ENCODE measurements at places on chromosomes 1 and 21.

DNA sequence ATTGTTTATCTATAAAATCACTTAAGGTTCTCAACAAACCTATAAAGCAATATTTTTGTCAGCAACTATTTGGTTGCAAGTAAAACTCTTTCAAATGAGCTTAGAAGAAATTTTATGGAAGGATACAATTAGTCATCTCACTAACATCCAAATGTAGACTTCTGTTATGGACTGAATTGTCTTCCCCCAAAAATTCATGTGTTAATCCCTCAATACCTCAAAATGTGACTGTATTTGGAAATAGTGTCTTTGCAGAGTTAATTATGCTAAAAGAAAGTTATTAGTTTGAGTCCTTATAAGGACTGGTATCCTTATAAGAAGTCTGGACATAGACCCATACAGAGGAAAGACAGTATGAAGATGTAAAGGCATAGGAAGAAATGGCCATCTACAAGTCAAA is 357.8 kb upstream of the PRMT6 start:
- no peak for DNase-seq

GRCh38 chr21:29892379-29892778 is 47.4 kb downstream of the GRIK1 start:
- no peak for DNase-seq

GRCh38 chr1:219885680-219886079 is 42.7 kb downstream of the SLC30A10 start:
- DNase-seq = no peak

- DNase-seq = no peak
These were observed 1017.0 kb downstream of the MRPL39 start for GRCh38 chr21:24590261-24590660.

- peak; percentile 84 for DNase-seq
These were observed 1.5 kb downstream of the TRIM62 start for GRCh38 chr1:33180226-33180910.

DNA sequence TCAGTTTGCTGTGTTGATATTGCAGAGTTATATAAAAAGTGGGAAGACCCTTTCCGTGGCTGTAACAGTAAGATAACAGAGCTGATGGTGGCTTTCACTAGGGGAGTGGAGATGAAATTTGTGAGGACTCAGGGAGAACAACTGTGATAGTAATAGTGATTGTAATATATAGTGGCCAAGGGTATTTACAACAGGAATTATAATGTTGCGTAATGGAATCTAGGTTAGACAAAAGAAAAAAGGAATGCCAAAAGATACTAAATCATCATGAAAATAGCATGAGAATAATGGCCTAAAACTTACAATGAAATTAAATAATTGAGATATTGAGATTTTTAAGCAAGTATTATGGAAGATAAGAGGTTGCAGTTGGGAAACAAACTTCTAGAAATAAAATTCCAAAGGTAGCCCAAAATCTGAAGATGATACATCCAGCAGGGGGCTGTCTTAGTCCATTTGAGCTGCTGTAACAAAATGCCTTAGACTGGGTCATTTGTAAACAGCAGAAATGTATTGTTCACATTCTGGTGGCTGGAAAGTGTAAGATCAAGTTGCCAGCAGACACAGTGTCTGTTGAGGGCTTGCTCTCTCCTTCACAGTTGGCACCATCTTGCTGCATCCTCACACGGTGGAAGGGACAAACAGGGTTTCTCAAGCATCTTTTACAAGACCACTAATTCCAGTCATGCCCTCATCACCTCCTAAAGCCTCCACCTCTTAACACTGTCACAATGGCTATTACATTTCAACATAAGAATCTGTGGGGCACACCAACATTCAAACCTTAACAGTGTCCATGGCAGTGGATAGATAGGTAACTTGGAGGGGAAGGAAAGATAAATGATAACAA is 711.2 kb downstream of the MRPL39 start:
- peak; percentile 10 for DNase-seq

- DNase-seq = no peak
These were observed 714.4 kb upstream of the NCAM2 start for GRCh38 chr21:20283836-20284235.

DNA sequence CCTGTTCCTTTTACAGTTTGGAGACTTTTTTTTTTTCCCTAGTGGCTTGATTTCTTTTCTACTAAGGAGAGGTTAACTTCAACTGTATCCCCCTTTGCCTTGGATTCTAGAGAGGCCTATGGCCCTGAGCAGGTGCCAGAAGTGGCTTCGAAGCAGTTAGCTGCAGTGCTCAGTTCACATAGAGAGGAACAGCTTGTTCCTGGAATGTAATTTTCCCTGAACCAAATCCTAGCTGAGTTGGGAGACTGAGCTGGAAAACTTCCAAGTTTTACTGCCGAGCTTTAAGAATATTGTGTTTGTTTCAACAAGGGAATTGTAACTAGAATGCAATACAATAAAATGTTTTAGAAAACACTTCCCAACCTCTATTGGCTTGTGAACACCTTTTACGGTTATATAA is 17.5 kb downstream of the RD3 start:
- DNase-seq = no peak

DNA sequence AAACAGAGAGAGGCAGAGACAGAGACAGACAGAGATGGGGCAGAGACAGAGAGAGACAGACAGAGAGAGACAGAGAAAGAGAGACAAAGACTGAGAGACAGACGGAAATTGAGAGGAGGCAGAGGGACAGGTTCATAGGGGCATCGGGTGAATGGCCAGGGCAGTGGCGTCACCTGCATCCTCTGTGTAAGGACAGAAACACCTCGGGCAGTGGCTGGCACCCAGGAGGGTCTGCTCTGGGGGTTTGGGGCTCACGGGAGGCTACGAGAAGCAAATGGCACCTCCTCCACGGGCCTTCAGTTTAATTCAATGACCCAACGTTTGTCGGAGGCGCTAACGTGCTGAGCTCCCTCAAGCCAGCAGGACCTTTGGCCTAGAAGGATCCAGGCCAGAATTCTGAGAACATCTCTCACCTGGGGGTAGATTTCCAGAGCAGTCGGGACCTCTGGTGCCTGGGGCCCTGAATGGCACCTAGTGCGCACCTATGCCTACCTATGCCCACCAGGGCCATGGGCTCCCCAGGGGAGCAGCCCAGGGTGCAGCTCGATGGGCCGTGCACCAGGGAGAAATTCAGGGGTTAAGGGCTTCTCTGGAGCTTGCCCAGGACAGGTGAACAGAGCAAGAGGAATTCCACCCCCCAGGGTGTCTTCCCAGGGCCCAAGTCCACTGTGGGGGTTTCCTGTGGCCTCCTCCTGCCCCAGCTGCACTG is 20.6 kb upstream of the PTTG1IP start:
- no peak for DNase-seq

- peak; percentile 88 for DNase-seq
These were observed 475.4 kb downstream of the PTPRU start for GRCh38 chr1:29711582-29712283.

GRCh38 chr1:34338871-34339270 is 162.2 kb downstream of the C1orf94 start:
- no peak for DNase-seq

- no peak for DNase-seq
These were observed 44.2 kb downstream of the SLC35D1 start for GRCh38 chr1:67009792-67010191.

GRCh38 chr1:201637282-201638079 is 98.6 kb downstream of the NAV1 start:
- no peak for DNase-seq

DNA sequence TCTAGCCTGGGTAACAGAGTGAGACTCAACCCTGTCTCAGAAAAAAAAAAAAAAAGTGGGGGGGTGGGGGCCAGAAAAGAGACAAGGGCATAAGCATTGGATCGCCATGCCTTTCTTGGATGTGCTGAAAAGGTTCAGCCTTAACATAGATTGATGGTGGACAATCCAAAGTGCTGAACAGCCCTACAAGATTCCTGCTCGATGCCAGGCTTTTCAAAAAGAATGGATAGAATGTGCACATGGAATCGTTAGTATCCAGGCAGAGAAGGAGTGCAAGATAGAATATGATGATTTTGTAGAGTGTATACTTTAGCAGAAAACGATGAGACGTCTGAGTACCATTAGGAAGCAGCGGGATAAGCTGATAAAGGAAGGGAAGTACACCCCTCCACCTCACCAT is 10.9 kb upstream of the COA7 start:
- DNase-seq = no peak

GRCh38 chr1:232486454-232487207 is 143.3 kb downstream of the SIPA1L2 start:
- no peak for DNase-seq

- DNase-seq = no peak
These were observed 64.0 kb upstream of the KCNK2 start for GRCh38 chr1:215018555-215018954.

- no peak for DNase-seq
These were observed 3.5 kb upstream of the ATP1B1 start for GRCh38 chr1:169103002-169103401.

- DNase-seq = no peak
These were observed 41.6 kb upstream of the EDN2 start for GRCh38 chr1:41525891-41526587.

DNA sequence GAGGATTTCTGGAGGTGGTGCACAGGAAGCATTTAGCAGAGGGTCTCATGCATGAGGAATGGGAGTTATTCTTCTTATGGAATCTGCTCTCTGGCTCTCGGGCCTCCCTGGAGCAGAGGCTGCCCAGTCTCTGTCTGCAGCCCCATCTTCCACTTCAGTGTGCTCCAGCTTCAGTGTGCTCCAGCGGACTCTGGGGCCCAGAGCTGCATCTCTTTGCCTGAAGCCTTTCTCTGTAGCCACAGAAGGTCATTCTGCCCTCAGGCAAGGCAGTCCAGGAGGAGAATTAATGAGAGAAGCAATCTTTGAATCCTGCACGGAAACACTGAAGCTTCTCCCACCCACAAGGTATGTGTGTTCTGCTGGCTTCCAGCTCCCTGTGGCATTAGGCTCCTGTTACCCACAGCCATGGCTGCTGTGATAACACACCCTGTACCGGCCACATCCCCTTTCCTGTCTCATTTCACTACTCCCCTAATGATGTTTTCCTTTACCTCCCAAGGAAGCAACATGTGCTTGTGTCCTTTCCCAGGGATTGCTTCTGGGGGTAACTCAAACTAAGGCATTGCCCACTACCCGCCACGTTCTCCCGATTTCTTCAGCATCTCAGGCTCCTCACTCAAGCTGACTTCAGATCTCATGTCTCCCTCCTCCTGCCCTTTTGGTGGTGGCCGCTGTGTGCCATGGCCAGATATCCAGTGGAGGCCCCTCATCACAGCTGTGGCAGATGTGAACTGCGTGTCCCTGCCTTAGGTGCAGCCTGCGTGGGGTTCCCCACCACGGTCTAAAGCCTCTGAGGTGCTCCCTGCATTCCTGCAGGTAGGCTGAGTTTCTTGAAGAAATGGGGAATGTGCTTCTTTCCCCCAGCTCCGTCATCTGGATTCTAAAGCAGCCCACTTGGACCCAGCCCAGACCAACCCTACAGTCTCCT is 181.2 kb upstream of the GALNT2 start:
- DNase-seq = no peak

GRCh38 chr1:44962729-44963128 is 23.7 kb downstream of the EIF2B3 start:
- DNase-seq = no peak
